ENCODE measurements at places on chromosomes 6 and 20.
A peak's percentile ranks its signal among the peaks of the same experiment; 100 is the strongest.

DNA sequence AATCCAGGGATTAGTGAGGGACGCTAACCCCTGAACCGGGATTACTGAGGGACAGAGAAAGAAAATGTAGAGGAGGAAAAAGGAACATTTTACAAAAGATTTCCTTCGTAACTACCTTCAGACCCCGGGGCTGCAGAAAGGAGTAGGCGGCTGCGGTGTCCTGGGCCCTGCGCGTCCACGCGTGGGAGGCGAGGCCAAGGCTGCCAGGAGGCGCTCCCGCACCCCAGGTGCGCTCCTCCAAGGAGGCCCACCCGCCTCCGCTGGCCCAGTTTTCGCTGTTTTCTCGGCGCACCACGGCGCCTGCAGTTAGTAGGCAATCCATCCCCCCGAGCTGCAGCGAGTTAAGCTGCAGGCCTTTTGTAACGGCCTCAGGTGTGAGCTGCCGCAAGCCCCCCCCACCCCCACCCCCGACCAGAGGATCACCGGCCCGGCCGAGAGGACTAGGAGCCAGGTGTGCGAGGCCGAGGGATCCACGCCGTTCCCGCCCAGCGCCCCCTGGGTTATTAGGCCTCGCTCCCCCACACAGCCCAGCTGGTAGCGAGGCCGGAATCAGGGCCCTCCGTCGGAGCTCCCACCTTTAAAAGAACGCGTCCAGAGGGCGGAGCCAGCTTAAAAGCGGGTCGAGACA, 380.3 kb upstream of the ARID1B start:
- no peak for DNase-seq

GRCh38 chr6:34489207-34489805, 23.4 kb downstream of the PACSIN1 start:
- DNase-seq, result no peak

DNA sequence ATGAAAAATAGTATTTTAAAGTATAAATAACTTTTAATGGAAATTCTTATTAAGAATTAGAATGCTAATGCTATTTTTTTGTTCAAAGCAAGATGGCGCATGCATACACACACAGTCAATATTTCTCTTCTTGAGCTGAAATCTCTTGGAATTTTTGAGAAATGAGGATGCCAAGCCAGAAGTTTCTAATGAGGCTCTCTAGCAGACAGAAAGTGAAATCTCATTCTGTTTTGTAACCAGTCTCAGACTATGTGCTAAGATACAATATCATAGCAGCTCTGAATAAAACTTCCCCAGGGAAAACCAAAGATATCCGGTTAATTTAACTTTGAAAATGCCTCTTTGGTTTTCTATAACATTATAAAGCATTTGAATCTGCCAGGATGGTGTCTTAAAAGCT, 97.2 kb upstream of the HDAC2 start:
- DNase-seq, result no peak

DNA sequence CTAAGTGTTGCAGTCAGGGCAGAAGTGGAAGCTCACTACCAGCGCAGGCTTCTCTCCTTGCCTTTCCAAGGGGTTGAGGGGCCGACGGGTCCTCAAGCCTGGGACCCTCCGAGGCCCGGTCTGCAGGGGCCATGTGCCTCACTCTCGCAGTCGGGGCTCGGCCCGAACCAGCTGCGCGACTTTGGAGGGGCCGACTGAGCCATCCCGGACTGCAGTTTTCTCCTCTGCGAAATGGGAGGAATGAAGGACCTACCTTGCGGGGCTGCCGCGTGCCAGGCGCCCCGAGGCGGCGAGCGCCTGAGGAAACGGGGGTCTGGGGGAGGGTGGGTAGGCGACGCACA, 5.6 kb downstream of the LZTS3 start:
- DNase-seq, result no peak

DNA sequence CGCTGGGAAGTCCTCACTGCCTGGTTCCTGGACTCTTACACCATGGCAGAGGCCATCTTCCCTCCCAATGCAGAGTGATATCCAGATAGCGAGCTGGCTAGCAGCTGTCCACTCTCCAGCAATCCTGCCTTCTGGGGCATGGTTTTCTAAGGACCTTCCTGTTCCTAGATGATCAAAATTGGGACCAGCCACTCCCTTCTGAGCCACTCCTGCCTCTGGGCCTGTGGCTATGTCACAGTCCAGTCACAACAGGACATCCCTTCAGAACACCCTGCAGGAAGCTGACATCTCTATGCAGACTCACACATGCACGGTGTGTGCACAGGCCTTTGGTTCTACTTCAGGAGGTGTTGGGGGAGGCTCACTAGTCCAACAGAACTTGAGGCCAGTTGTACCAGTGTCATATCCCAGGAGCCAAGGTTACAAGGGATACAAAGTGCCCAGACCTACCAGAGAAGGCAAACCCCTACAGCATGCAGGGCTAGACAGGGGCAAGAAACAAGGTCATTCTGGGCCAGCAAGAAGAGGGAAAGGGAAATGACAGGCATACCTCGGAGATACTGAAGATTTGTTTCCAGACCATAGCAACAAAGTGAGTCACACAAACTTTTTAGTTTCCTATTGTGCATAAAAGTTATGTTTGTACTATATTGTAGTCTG, 2.7 kb upstream of the MCCD1 start:
- DNase-seq, result no peak

- no peak for DNase-seq
Measured at GRCh38 chr6:32194825-32195651, 2.6 kb upstream of the GPSM3 start.

DNA sequence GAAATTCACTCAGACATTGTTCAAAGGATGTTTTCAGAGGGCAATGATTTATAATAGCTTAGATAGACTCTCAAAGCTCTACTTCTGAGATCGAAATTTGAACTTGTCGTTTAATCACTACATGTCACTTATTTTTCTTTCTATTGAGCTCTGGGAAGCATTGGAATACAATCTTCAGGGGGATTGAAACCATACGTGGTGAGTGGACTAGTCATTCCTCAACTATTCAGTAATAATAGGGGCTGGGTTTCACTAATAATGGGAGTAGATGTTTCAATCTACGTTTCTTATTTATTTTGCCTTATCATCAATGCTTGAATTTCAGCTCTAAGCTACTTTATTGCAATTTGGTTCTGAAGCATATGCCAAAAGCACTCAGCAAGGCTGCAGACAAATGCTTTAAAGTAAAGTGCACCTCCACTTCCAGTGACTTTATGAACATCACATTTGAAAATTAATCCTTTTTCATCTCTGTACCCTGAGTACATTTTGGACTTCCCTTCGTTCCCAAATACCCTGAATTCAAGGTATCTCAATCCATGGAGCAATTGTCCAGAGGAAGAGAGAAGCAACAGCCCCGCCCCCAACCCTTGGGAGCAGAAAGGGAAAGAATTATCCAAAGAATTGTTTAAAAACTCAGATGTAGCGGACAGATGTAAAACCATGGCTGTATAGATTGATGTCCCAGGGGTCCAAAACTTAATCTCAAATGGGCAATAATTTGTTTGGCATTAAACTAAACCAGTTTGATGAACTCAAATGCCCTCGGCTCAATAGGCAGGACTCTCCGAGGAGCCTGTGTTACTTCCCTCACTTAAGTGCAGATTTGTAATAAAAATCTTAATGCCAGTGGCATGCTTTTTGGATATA, 68.1 kb downstream of the HFE start:
- DNase-seq, result peak; percentile 36

DNA sequence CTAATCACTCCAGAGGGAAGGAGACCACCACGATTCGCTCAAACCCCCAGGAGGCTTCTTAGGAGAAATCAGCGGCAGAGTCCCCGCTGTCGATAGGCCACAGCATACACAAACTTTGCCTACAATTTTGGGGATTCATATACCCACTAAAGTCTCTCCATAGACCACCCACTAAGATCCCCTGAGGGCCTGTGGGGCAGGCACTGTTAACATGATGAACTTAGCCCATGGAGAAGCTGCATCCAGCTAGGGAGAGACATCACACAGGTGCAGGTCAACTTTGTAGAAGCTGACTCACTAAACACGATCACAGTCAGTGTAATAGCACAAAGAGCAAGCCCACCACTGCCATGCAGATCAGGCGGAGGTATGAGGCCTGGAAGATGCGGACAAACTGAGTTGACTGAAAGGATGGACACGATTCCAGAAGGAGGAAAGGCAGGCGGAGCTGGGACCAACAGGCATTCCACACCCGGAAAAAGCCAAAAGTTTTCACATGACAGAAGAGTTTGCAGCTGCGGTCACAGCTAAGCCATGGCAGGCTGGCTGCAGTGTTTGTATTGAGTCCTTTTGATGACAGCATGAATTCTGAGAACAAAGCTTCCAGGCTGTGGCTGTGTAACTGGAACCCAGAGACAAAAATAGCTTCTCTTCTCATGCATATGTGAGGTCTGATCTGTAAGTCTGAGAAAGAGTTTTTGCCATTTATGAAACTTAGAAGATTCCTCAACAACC, 75.7 kb upstream of the QKI start:
- DNase-seq, result no peak

- no peak for DNase-seq
Measured at GRCh38 chr20:58246346-58246745, 17.9 kb upstream of the ANKRD60 start.

- DNase-seq, result no peak
Measured at GRCh38 chr20:36854348-36855240, 21.3 kb upstream of the TLDC2 start.

DNA sequence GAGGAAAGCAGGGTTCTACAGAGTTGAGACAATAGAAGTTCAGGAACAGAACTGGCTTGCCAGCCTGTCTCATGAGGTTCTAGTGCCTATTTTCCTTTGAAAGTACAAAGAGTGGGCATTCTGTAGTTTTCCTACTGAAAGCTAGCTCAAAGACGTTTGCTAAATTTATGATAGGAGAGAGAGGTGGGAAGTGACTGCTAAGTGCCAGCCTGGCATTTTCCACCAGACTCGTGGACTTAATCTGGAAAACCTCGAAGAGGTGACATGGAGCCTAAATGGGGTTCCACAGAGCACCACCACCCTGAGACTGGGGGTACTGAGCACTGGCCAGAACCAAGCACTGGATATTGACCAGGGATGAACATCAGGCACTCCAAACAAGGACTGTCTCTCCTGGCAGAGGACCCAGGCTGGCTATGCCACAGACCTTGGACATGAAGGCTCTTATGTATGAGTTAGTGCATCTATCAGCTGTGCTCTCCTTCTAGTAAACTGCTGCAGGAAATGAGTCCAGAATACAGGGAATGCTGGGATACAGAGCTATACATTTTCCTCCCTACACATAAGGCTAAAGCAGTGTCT, 7.1 kb downstream of the PEX6 start:
- DNase-seq, result no peak

- no peak for DNase-seq
Measured at GRCh38 chr20:38342713-38343310, 3.5 kb upstream of the LBP start.

DNA sequence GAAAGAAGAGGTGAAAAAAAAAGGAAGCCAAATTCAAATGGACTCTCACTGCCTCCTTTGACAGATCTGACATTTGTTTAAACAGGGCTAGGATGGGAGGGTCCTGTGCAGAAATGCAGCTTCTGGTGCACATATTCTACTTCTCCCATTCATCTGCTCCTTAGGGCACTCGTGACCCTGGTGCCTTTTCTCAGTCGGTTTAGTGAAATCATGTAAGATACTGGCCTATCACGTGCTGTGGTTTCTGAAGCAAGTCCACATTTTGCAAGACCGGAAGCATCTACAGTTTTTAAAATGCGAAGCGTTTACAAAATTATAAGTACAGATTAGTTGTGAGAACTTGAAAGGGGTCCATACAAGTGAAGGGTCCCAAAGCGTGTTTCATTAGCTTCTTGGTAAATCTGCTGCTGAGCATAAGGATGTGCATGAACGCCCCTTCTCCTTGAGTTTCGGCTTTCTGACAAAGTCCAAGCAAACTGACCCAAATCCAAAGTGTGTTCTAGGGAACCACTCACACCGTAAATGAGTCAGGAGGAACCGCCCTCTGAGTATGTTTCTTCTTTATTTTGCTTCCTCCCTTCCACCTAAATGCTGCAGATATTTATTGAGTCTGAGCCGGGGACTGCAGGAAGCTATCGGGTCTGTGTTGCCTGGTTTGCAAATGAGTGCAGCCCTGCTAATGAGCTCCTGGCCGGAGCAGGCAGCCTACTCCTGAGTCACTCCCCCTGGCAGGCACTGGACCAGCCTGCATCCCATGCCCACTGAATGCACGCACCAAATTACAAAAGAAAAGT, 323.8 kb upstream of the JARID2 start:
- no peak for DNase-seq

DNA sequence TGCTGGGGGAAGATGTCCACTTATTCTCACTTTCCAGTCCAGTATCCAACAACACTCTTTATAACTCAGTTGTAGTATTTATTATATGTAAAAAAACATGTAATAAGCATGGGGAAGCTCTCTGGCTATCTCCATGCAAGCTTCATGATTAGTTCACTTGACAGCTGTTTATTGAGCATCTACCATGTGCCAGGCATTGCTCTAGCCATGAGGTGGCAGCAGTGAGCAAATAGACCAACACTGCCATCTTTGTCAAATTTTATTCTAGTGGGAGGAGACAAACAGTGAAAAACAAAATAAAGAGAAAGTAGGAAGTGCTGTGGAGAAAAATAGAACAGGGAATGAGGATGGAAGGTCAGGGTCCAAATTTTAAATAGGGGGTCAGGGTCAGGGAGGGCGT, 131.8 kb downstream of the CFAP61 start:
- DNase-seq, result no peak

GRCh38 chr6:160344271-160344670, 3.9 kb upstream of the SLC22A3 start:
- DNase-seq, result no peak

DNA sequence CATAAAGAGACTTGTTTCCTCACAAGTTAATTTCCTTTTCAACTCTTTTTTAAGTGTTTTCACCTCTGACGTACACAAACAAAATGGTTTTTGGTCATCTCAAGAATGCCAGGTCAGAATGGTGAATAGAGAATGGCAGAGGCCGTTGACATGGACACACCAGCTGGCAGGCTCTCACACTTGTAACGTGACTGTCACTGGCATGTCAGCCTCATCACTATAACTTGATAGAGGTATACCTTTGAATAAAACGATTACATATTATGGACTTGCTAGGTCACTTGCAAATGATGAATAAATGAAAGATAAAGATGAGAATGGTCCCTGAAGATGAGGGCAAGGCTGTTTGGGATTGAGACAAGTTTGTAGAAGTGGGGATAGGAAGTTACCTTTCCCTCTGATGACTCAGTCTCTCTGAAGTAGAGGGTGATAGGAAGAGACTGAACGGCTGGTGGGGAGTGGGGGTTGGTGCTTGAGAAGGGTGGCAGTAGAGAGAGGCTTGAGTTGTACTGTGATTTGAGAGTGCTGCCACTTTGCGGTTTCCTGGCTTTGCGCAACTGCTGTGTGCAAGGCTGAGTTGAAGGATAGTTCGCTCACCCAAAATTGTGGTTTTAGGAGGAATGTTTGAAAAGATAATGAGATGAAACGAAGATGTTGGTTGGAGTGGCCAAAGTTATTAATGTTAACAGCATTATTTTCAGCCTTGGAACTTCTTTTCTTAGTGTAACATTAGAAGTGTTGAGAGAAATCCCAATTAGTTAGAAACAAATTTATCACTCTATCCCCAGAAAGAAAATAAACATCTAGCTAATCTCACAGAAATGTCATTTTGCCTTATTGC, 30.3 kb downstream of the TBPL1 start:
- no peak for DNase-seq
